ENCODE measurements at places on chromosomes 4 and X.

DNA sequence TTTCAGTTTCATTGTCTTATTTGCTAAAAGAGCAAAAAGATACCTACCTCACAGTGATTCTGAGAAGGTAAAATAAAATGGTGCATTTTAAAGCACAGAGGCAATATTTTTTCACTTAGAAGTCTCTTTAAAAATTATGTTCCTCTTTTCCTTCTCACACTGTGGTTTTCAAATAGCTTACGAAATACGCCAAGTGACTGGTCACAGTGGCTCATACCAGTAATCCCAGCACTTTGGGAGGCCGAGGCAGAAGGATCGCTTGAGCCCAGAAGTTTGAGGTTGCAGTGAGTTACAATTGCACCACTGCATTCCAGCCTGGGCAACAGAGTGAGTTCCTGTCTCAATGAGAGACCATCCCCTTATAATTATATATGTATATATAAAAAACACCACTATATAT, 372.6 kb downstream of the FBXO8 start:
- no peak for DNase-seq

- peak; percentile 49 for DNase-seq
These were observed 22.2 kb downstream of the ARHGAP10 start for GRCh38 chr4:147754037-147754445.

DNA sequence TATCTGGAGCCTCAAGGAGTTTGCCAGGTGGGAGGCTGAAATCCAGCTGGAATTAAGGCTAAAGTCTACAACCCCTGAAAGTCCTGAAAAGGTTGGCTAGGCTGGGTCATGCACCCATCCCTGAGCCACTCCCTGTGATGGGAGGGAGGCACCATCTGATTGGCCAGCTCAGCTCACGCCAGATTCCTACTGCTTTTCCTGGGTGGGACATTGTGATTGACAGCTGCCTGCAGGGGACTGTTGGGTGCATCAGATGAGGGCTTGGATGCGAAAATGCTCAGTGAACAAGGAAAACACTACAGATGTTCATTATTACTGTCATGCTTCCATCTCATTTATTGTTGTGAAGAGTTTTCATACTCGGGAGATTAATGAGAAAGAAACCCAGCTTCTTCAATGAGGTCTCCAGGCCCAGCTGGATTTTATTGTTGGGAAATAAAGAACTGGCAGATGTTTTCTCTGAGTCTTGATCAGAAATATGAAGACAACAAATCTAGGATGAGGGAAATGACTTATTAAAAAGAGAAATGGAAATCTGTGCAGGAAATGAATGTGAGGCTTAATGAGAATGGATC, 185.9 kb downstream of the STK32B start:
- DNase-seq, result no peak

DNA sequence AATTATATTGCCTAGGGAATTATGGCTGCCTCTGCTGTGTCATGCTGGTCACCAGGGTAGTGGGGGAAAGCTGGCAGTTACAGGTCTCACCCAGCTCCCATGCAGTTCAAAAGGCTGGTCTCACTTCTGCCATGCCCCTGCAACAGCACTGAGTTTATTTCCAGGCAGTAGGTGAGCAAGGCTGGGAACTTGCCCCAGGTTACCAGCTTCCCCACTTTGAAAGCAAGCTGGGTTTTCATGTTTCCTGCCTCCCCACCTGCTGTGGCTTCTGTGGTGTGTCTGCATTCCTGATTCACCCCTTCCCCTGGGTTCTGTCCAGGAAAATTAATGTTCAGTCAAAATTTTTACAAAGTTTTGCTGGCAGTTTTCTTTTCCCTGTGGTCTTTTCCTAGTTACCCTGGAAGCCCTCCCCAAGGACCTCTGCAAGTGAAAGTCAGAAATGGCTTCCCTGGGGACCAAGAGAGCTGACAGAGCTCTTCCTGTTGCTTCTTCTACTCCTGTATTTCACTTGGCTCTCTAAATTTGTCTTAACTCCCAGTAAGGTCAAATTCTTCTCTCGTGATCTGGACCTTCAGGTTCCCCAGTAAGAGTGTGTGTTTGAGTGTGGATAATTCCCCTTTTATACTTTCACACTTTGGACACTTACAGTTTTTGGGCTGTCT, 58.5 kb upstream of the AGTR2 start:
- no peak for DNase-seq

All from ELF-1 (cell line).